Peyer's patch (tissue), 4 donors: ENCODE measurements at places on chromosomes 6 and 20. TPM values are rescaled to one million over a fixed set of nuclear protein-coding genes. Genes with fewer than 3 reads are reported as not detected.

DNA sequence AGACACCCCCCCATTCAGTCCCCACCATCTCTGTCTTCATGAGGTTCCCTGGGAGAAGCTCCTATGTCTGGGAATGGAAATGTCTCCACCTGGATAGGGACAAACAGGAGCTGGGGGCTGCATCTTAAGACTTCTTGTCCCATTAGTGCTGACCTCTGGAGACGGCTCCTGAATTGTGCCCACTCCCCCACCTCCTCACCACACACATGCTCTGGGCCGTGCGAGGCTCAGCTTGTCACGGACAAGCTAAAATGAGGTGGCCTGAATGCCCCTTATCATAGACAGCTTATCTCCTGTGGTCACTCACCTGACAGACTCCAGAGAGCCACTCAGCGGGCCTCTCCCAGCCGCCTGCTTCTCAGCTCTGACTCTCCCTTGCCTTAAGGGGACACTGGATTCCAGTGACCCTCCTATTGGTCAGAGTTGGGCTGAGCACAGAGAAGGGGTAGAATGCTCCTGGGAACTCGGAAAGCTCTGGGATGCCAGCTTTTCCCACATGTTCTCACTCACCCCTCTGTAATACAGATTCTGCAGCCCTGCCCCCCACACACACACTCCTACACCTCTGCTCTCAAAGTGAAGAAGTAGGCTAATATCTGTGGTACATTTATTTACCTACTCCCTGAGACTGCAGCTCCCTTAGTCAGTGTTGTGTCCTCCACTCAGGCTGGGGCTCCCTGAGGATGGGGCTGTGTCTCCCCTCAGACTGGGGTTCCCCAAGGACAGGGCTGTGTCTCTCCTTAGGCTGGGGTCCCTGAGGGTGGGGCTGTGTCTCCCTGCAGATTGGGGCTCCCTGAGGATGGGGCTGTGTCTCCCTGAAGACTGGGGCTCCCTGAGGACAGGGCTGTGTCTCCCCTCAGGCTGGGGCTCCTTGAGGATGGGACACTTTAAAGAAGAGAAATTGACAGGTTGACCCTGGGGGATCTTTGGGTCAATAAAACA is 167.5 kb downstream of the VEGFA start:
- DNase-seq, result no peak
- H3K27me3 ChIP-seq, result no peaks in the 10 kb centered on the region
- no peak overlapping the region for H3K27ac ChIP-seq
- no peaks in the 10 kb centered on the region for H3K36me3 ChIP-seq
- H3K4me3 ChIP-seq, result no peak overlapping the region

MATN4 gene
- not detected for total RNA-seq

SF3B5 gene
- total RNA-seq, result 97.4 TPM

DNA sequence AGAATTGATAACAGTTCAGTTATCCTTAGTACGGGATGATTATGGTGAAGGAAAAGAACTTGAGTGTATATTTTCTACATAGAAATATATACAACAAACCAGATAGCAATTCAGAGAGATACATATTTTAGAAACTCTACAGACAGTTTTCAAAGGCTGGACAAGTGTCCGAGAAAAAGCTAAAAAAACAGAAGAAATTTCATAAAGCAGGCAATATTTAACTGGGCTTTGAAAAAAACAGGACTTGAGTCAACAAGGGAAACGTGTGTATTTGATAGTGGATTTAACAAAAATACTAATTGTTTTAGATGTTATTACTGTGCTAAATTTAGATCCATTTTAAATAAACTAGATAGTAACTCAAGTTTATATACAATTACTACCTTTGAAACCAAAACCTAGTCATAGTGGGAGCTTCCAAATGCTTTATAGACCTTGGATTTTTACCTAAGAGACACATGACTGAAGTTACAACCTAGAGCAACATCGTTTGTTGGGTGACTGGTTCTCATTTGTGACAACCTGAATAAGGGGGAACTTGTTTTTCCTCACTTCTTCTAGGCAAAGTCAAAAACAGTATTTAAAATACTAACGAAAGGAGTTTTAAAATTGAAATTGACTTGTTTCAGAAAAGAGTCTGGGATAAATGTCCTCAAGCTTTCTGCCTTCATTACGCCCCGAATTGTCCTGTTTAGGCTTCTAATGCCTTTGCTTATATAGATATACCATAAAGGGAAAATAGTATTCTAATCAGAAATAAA is 116.7 kb upstream of the PRSS16 start:
- peak overlapping the region; percentile 91 for H3K27ac ChIP-seq
- DNase-seq, result no peak
- peak overlapping the region; percentile 50 for H3K4me3 ChIP-seq
- H3K27me3 ChIP-seq, result no peaks in the 10 kb centered on the region
- no peaks in the 10 kb centered on the region for H3K4me1 ChIP-seq

- no peak for DNase-seq
- no peak overlapping the region for H3K27ac ChIP-seq
- no peaks in the 10 kb centered on the region for H3K27me3 ChIP-seq
Observed at GRCh38 chr6:13243033-13243432, 85.3 kb downstream of the TBC1D7 start.

DNA sequence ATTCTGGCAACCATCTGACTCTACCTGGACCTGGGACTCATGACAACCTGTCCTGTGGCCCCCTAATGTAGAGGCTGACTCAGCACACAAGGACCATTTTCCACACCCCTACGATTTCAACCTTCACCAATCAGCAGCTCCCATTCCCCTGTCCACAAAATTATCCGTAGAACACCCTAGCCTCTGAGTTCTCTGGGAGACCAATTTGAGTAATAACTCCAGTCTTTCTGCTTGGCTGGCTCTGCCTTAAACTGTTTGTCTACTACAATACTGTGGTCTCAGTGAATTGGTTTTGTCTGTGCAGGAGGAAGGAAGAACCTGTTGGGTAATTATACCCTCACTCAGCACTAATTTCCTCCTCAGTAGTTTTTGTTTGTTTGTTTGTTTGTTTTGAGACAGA is 99.3 kb upstream of the MRPS10 start:
- DNase-seq, result no peak
- no peaks in the 10 kb centered on the region for H3K27me3 ChIP-seq
- no peaks in the 10 kb centered on the region for H3K36me3 ChIP-seq
- H3K27ac ChIP-seq, result peak overlapping the region; percentile 35
- no peak overlapping the region for H3K4me3 ChIP-seq

DNA sequence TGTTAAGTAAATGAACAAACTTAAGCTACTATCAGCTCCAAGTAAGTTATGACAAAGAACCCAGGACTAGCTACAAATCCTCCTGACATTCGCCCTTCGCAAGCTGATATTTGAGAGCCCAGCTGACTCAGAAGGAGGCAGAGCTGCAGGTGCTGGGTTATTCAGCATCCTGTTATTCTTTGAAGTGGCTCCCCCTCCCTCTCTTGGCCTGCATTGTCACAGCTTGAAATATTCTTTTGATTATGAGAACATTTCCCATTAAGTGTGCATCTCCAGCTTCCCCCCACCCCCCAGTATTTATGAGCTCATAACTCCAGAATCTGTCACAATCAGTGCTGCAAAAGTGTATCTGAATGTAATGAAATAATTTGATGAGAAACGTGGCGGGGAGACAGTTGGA is 78.8 kb upstream of the RALY start:
- H3K4me3 ChIP-seq, result no peak overlapping the region
- H3K27me3 ChIP-seq, result no peaks in the 10 kb centered on the region
- no peak for DNase-seq
- no peak overlapping the region for H3K27ac ChIP-seq
- H3K36me3 ChIP-seq, result no peaks in the 10 kb centered on the region

DNA sequence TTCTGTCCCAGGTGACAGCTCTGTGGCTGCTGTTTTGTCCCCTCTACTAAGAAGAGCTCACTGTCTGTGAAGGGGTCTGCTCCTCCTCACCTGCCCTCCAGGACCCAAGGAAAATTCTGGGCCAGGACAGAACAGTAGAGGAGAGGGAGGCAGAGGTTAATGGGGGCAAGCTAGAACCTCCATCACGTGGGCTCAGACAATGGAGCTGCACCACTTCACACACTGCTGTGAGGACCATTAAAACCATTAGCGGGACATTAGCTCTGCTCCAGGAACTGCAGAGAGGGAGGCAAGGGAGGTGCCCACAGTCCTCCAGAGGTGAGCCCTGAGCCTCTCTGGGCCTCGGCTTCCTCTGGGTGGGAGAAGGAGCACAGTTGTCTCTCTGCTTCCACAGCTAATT is 78.4 kb downstream of the NOL4L start:
- no peaks in the 10 kb centered on the region for H3K27me3 ChIP-seq
- no peaks in the 10 kb centered on the region for H3K36me3 ChIP-seq
- peak; percentile 15 for DNase-seq
- H3K4me3 ChIP-seq, result no peak overlapping the region
- H3K27ac ChIP-seq, result no peak overlapping the region

DNA sequence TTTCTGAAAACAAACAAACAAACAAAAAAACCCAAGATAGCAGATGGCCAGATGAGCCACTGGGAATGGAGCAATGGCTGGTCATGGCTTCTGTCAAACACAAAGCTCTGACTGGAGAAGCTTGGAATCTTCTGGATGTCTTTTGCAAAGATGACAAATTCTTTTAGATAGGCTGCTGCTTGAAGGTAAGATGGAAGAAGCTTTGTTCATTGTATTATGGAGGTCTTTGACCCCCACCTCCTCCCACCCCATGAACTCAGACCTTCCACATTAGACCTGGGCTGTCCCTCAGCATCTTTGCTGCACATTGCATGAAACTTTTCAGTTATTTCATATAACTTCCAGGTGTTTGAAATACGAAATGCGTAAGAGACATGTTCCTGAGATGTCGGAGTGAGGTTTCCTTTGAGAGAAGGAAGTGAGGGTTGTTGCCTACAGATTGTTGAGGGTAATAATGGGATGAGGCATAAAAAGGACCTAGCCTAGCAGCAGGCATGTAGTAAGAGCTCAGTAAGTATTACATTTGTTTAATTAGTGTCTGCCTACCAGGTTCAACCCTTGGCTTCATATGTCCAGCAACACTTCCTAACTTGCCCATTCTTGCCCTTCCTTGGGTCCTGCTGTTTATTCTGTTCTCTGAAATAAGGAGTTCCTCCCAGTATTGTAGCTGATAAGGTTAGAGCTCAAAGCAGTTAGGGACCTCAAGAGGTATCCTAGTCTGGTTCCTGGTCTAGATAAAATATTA is 51.4 kb upstream of the IER3 start:
- no peaks in the 10 kb centered on the region for H3K36me3 ChIP-seq
- no peaks in the 10 kb centered on the region for H3K4me1 ChIP-seq
- H3K27me3 ChIP-seq, result no peaks in the 10 kb centered on the region
- no peak overlapping the region for H3K27ac ChIP-seq

DNA sequence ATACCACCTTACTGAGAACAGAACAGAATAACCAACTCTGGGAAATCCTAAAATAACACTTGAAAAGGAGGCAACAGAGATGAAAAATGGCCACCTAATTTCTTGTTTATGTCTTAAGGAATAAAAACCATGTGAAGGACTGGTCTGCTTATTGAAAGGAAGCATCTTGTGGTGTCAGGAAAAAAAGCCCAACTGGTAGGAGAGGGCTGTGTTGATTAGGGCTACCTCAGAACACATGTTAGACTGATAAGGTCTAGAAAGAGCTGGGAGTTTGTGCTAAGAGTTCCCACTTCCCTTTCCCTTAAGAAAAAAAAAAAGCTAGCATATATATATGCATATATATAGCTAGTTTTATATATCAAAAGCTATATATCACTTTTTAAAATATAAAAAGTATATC is 425.3 kb upstream of the BTBD3 start:
- no peak overlapping the region for H3K4me3 ChIP-seq
- no peaks in the 10 kb centered on the region for H3K36me3 ChIP-seq
- H3K27me3 ChIP-seq, result no peaks in the 10 kb centered on the region
- no peak overlapping the region for H3K27ac ChIP-seq

DNA sequence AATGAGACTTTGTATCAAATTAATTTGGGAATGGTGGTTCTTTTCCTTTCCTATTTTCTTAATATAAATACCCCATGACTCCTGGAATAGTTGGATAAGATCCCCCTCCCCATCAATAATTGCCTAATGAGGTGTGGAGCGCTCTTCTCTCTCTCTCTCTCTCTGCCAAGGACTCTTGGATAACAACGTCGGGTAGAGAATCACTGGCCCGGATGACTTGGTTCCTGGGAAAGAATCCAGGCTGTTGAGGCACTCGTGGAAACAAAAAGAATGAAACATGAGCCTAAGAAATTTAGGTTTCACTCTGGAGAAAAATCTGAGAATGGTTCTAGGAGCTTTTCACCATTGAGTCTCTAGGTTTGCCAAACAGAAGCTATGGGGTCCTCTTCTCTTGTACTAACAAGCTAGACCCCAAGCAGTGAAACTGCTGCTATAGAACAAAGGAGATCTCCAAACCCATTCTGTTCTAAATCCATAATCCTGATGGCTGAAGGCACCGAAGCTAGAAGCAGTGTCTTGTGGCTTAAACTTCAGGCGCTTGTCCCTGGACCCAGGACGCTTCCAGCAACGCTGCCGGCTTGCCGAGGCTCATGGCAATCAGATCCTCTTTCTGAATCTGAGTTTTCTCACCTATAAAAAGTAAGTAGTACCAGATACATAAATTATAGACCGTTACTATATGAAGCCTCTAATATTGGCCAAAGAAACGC is 241.6 kb upstream of the BTBD3 start:
- no peaks in the 10 kb centered on the region for H3K27me3 ChIP-seq
- no peak for DNase-seq
- H3K36me3 ChIP-seq, result no peaks in the 10 kb centered on the region
- no peak overlapping the region for H3K27ac ChIP-seq
- H3K4me1 ChIP-seq, result no peaks in the 10 kb centered on the region
- H3K4me3 ChIP-seq, result no peak overlapping the region

DNA sequence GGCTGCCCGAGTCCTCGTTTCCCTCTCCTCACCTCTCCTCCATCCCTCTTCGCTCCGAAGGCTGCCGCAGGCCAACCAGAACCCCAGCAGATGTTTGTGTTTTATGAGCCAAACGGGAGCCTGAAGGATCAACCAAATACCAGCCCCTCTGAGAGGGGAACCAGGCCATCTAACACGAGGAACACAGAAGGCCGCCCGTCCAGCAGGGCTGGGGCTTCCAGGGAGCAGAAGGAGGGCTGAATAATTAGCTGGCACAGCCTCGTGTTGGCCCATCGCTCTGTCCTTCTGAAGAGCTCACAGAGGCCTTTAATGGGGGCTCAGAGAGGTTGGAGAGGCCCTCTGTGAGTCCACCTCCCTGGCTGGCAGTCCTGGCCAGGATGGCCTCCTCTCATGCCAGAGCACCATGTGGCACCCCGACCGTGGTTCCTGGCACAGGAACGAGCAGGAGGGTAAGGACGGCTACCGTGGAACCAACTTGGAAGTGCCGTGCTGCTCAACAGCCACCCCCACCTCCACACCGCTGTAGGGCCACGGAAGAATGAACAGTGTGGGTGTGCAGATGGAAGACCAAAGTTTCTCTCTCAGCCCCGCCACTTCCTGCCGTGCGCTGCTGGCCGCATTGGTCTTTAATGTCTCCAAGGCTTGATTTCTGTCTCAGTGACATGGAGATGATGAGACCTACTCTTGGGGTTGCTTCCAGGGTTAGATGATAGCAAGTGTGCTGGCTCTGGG is 155.2 kb downstream of the SCML4 start:
- no peak overlapping the region for H3K27ac ChIP-seq
- no peaks in the 10 kb centered on the region for H3K36me3 ChIP-seq
- H3K4me3 ChIP-seq, result no peak overlapping the region
- H3K27me3 ChIP-seq, result no peaks in the 10 kb centered on the region
